ENCODE measurements at places on chromosomes 1 and 21.
A peak's percentile ranks its signal among the peaks of the same experiment; 100 is the strongest.

- DNase-seq, result no peak
Measured at GRCh38 chr1:208108213-208108608, 136.0 kb downstream of the PLXNA2 start.

DNA sequence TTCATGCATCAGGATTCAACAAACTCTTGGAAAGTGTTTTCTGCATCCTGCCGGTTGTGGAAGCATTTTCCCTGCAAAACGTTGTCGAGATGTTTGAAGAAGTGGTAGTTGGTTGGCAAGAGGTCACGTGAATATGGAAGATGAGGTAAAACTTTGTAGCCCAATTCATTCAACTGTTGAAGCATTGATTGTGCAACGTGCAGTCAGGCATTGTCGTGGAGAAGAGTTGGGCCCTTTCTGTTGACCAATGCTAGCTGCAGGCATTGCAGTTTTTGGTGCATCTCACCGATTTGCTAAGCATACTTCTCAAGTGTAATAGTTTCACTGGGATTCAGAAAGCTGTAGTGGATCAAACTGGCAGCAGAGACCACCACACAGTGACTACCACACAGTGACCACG, 57.0 kb upstream of the PRDM2 start:
- DNase-seq, result no peak

GRCh38 chr1:67771749-67772148, 61.5 kb downstream of the GNG12 start:
- no peak for DNase-seq

DNA sequence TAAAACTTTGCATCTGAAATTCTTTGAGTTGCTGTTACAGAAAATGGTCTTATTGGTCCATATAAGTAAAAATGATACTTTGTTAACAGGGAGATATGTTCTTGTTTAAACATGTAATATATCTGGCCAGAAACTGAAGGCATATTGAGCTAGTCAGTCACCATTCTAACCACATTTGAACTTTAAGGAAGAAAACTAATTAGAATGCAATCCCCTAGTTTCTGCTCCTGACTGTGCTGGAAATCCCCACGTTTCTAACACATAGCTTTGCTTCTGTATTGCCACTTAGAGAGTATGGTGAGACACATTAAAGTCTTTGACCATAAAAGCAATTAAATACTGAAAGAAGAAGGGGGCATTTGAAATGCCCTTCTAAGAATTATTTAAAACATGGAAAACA, 32.1 kb upstream of the HIVEP3 start:
- DNase-seq, result no peak

DNA sequence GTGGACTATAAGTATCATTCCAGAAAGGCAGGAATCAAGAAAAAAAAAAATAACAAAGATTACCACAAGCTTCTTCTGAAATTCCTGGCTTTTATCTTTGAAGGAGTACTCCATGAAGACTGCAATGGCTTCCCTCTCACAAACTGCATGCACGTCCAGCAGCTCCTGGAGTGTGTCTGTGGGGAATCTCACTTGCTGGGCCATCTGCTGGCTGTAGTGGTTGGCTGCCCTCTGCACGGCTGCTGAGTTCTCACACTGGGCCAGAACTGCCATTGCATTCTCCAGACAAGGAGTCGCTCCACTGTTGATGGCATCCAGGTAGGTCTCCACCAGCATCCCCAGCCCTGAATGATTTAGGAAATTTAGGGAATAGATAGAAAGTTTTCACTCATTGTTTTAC, 23.3 kb upstream of the GBP2 start:
- DNase-seq, result no peak

DNA sequence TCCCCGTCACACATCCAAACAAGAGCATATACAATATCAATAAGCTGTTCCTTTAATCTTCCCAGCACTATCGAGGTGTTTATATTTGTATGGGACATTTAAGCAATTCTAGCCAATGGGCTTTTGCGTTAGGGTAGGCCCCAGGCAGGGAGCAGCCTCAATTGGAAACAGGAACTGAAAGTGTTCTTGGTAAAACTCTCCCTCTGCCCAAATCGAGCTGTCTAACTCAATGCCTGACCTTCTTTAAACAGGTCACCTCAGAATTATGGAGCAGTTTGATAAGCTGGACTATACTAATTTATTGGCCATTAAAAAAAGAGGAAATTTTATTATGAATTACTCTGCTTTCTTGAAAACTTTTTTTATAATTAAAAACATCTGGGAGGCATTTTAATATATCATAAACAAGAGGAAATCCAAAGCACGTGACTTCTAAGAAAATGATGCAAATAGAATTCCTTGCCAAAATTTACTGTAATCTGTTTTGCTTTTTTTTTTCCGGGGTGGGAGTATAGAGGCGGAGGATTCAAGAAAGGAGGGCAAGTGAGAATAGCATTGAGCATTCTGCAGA, 498.1 kb downstream of the LMO4 start:
- no peak for DNase-seq

DNA sequence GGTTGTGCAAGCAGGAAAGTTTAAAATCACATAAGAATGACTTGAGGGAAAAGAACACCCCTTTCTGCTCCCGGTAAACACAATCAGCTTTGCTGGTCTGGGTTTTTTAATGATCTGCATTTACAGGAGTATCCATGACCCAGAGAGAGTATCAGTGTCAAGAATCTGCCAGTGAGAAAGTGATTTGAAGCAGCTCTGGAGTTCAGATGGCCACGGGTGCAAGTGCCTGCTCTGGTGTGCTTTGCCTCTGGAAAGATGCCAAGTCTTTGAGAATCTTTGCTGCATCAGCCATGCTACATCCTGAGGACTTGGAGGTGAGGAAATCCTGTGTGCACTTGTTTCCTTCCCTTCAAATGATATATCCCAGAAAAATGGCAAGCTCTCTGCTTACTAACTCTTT, 18.6 kb upstream of the MYSM1 start:
- DNase-seq, result no peak

DNA sequence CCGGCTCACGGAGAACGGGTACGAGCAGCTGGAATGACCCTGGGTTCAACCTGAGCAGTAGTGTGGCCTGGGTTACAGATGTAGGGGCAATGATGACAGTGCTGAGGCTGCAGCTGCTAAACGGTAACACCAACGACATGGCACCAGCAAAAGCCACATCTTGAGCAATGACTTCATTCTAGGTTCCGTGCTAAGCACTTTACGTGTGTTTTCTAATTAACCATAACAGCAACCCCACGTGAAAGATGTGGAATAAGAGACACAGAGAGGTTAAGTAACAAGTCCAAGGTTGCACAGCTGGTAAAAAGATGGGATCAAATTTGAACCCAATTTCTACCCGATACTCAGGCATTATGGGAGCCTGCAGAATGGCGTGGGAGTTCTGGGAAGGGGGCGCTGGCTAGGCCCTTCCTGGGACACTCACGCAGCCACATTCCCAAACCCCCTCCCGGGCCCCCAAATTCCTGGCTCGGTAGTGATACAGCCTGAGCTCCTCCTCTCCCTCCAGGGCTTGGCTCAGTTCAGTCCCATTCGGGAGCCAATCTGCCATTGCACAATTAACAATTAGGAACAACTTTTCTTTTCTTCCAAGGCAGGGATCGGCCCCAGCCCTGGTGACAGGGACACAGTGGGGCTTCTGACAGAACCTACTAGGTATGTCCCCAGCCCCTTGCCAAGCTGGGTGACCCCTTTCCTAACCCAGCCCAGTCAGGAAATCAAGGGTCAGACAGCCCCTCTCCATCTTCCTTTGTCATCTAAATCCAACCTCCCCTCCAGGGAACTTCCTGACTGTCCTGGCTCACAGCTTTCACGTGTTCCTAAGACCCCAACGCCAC, 23.8 kb upstream of the ECE1 start:
- no peak for DNase-seq

DNA sequence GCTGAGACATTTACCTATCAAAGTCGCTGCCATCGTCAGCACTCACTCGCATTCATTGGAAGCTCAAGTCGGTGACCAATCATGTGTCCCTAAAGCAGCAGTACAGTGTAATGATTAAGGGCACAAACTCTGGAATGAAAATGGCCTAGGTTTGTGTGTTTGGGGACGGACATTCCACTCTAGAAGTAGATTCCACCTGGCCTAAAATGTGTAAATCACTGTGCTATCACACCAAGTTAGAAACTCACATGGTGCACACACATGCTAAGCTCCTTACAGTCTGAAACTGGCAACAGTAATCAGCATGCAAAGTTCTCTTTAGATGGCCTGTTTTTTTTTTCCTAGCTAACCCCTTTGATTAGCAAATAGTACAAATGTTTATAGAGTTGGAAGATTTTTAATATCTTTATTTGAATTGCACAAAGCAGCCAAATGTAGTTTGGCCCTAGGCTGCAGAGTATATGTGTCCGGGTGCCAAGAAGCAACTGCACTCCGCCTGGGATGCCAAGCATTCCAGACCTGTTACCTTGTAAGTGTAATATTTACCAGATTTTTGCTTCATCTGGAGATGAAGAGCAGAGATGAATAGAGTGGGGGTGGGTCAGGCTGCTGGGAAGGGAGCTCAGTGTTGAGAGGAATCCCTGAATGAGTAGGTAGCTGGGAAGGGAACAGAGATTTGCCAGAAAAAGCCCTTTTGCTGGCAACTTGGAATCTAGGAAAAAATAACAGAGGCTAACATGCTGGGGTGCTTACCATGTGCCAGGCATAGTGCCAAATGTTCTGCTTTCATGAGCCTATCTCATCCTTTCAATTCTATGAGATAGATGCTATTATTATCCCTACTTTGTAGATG, 35.2 kb downstream of the TGFB2 start:
- no peak for DNase-seq

DNA sequence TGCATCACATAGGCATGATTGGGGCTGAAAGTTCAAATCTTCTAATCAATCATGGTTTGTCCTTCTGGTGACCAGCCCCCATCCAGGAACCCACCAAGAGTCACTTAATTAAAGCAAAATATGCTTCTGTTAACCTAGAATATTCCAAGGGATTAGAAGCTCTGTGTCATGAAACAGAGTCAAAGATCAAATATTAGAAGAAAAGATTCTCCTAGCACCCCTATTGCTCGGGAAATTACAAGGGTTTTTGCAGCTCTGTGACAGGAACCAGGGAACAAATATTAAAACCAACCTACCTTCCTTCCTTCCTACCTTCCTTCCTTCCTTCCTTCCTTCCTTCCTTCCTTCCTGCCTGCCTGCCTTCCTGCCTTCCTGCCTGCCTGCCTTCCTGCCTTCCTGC, 31.8 kb upstream of the ACTN2 start:
- no peak for DNase-seq

DNA sequence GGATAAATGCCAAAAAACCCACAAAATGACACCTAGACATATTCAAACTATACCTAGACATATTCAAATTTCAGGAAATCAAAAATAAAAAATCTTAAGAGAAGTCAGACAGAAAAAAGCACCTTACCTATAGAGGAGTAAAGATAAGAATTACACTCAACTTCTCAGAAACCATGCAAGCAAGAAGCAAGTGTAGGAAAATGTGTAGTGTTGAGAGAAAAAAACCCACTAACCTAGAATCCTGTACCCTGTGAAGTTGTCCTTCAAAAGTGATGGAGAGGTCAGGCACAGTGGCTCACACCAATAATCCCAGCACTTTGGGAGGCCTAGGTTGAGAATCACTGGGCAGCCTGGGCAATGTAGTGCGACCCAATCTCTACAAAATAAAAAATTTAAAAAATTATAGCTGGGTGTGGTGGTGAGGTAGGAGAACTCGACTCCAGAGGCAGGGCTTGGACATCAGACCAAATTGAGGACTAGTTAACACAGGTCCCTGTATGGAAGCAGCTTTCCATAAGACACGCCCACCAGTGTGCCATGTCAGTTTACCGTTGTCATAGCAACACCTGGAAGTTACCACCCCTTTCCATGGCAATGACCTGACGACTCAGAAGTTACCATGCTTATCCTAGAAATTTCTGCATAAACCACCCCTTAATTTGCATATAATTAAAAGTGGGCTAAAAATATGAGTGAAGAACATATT, 20.7 kb downstream of the PDIK1L start:
- no peak for DNase-seq

DNA sequence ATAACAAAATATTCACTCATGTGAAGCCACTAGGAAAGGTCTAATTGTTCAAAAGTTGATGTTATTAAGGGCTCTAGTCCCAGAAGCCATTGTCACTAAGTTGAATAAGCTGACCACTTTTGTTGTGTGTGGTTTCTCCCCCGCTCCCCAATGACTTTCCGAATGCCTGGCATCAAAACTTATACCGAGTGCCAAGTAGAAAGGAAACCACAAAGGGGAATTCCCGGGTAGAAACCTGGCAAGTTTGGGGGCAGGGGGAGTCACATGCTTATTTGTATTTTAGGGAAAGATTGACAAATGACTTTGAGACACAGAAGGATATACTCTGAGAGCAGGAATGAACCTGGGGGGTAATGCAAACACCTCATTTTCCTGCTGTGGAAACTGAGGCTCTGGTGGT, 154.1 kb downstream of the TGFBR3 start:
- no peak for DNase-seq

DNA sequence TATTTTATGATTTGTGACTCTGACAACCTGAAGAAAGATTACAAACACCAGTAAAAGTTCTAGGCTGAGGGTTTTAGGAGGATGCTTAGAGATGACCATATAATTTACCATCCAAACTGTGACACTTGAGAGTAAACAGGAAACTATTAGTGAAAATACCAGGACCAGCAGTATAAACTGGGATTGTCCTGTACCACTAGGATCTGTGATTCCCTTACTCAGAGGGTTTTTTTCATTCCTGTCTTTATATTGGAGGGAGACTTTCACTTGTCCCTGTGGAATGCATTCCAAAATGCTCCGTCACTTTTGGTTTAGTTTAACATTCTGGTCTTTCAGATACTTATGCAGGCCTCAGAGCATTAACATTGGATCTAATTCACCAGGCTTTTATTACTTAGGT, 482.9 kb downstream of the PTBP2 start:
- no peak for DNase-seq

DNA sequence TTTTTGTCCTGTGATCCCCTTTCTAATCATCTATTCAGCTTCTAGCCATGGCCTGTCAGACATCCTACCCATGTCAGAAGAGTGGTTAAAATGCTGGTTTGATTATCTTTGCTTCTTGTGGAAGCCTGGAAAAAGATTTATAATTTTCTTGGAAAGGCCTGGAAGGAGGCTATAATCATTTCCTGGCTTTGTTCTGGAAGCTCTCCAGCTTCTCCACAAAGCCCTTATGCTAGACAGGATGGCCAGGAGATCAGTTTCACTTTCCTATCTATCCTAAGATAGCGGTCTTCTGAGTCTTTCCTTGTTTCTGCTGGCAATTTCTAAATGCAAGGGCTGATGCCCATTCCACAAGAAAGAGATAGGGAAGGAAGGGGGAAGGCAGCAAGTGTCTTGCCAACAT, 90.9 kb upstream of the SLC44A3 start:
- no peak for DNase-seq

- DNase-seq, result peak; percentile 97
Measured at GRCh38 chr1:2300851-2301606, 72.9 kb downstream of the SKI start.

DNA sequence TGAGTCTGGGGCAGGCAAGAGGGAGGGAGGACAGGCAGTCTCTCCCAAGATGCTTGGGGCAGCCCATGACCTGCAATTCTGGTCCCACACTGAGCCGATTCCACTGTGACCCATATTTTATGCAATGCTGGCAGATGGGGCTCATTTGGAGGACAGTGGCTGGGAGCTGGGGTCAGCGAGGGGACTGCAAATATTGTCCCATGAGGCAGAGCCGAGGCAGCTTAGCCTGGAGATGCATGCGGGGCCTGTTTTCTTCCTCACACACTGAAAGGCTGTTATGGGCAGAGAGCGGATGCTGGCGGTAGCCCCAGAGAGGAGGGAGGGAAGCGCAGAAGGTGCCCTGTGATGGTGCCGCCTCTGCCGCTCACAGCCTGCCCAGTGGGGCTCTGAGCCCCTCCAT, 128.5 kb upstream of the POU3F1 start:
- DNase-seq, result no peak

- DNase-seq, result peak; percentile 10
Measured at GRCh38 chr1:19010995-19011844, 54.7 kb upstream of the IFFO2 start.

GRCh38 chr1:5971471-5972197, 20.6 kb downstream of the NPHP4 start:
- no peak for DNase-seq
